Vein endothelial cell (primary cell): ENCODE measurements at places on chromosomes 2 and 18. TPM values are rescaled to one million over a fixed set of nuclear protein-coding genes. Genes with fewer than 3 reads are reported as not detected.

Gene SMAD7
- 6.6 and 22.2 TPM in 2 replicates for total RNA-seq

Gene POTEJ
- 0.19 and 0.65 TPM in 2 replicates for total RNA-seq

Gene IL36RN
- not detected in 2 replicates for total RNA-seq

Gene UGT1A8
- not detected in 2 replicates for total RNA-seq

Gene OLA1
- 87.2 and 134 TPM in 2 replicates for total RNA-seq

Gene NCKAP5
- 0.96 and 2.0 TPM in 2 replicates for total RNA-seq

Gene SETBP1
- 8.5 and 9.3 TPM in 2 replicates for total RNA-seq

Gene VSNL1
- total RNA-seq = not detected in 2 replicates

Gene IL1R2
- not detected in 2 replicates for total RNA-seq

Gene ACVR1C
- not detected in 2 replicates for total RNA-seq

Gene ABCG8
- total RNA-seq = not detected in 2 replicates

Gene SNX17
- 112 and 136 TPM in 2 replicates for total RNA-seq

Gene COLEC11
- 0.65 TPM in 1 of 2 replicates, not detected in the other for total RNA-seq

Gene PLCD4
- total RNA-seq = 2.9 and 6.5 TPM in 2 replicates

Gene GALNT13
- 2.0 and 2.3 TPM in 2 replicates for total RNA-seq

Gene KCNG2
- not detected in 2 replicates for total RNA-seq

Gene TGFA
- total RNA-seq = 4.2 and 5.3 TPM in 2 replicates

Gene BOLA3
- total RNA-seq = 25.5 and 26.7 TPM in 2 replicates

Gene OSR1
- 0.33 TPM in 1 of 2 replicates, not detected in the other for total RNA-seq

Gene HSBP1L1
- 4.6 and 5.7 TPM in 2 replicates for total RNA-seq
